ENCODE measurements at places on chromosomes 6 and 20.

- DNase-seq, result no peak
Measured at GRCh38 chr6:142872376-142872775, 72.6 kb downstream of the HIVEP2 start.

GRCh38 chr6:2047855-2048254, 197.6 kb downstream of the GMDS start:
- no peak for DNase-seq

GRCh38 chr6:6230286-6230685, 90.2 kb downstream of the F13A1 start:
- DNase-seq, result no peak

GRCh38 chr6:158708239-158708638, 58.4 kb downstream of the SYTL3 start:
- peak; percentile 79 for DNase-seq

GRCh38 chr6:27452496-27452897, 20.4 kb downstream of the ZNF184 start:
- DNase-seq, result no peak

GRCh38 chr6:37785663-37786270, 33.8 kb upstream of the ZFAND3 start:
- no peak for DNase-seq

GRCh38 chr6:27495386-27496135, 22.7 kb upstream of the ZNF184 start:
- peak; percentile 55 for DNase-seq

GRCh38 chr20:41443691-41444090, 77.1 kb upstream of the EMILIN3 start:
- DNase-seq, result no peak

- DNase-seq, result no peak
Measured at GRCh38 chr6:44431118-44431725, 43.7 kb downstream of the CDC5L start.

DNA sequence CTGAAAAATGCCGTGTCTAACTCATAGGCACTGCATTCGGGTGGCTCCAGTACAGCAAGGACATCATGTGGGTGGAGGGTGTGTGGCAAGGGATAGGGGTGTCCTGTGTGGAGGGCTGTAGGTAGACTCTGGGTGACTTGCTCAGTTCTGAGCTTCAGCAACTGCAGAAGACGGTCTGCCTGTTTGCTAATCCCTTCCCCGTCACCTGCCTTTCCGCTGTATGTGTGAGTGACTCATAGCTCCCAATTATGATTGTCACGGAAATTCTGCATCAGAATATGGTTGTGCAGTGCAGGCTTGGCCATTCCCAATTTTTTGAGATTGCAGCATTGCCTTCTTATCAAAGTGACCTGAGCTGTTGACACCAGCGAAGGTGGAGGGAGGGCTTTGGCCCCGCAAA, 174.3 kb downstream of the CDH4 start:
- DNase-seq, result no peak

DNA sequence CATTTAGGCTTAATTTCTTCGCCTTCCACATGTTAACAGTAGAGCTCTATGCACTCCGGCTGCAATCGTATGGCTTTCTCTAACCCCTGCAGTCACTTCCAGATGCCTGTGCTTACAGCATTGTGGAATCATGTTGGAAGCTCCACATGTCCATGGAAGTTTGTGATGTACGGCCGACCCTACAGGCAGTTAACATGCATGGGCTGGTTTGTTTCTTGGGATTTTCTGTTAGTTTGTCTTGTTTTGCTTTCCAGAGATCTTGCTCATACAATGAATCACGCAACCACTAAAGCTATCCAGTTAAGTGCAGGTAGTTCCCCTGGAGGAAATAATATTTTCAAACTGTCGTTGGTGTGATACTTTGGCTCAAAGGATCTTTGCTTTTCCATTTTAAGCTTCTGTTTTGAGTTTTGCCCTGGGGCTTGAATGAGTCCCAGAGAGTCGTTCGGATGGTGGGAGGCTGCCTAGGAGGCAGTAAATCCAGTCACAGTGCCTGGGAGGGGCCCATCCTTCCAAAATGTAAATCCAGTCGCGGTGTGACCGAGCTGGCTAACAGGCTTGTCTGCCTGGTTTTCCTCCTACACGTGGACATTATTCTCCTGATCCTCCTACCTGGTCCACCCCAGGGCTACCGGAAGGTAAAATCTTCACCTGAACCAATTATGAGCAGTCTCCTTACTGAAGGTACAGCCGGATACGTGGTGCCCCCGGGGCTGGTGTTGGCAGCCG, 225.9 kb downstream of the SMOC2 start:
- DNase-seq, result no peak

GRCh38 chr6:46220352-46221221, 49.8 kb upstream of the ENPP5 start:
- no peak for DNase-seq

DNA sequence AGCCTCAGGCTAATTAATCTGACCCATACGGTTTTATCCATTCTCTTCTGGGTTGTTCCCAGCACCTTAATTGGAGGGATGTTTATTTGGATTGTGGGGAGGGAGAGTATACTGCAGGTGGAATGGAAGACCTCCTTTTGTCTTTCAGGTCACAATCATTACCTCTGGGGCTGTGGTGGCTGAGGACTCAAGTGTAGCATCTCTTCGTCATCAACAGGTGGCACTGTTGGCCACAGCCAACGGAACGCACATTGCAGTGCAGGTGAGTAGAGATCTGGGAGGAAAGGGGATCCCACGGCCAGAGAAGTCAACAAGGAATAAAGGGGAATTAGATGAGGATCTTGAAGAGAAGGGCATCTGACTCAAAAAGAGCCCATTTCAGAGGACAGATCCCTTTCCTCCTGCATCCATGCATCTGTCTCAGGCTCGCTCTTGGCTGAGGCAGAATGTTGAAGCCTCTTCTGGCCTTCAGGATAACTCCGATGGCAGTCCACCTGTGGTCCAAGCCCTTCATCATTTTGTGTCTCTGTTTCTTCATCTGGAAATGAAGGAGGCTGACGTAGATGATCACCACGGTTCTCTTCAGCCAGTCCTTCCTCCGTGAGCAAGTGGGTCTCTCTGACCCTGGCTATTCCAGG, 3.2 kb upstream of the DEF6 start:
- peak; percentile 46 for DNase-seq

- DNase-seq, result no peak
Measured at GRCh38 chr6:121608270-121608669, 172.8 kb downstream of the GJA1 start.

DNA sequence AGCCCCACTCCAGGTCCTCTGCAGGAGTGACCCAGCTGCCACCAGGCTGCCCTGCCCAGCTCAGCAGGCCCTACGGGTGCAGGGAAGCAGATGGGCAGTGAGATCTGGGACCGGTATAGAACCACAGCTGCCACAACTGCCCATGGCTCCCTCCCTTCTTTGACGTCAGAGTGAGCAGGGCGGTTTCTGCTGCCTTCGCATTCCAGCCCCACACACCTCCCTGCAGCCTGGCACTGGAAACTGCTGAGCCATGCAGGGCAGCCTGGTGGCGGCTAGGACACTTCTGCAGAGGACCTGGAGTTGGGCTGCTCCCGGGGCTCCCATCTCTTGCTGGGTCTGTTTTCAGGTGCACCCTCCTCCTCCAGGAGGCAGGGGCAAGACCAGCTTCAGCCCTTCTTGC, 101.6 kb upstream of the CD93 start:
- DNase-seq, result no peak

DNA sequence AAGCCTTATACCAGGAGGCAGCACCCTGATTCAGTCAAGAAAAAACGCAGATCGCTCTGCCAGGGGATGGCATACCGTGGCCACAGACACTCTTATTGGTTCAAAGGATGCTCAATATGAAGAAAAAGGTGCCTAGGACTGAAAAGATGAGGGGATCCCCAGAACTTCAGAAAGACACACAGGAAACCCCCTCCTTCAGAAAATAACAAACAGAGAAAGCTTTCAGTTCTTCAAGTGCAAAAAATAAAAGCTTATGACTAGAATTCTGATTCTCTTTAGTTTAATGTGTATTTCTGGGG, 17.7 kb upstream of the MYB start:
- no peak for DNase-seq

GRCh38 chr6:75128878-75129570, 76.8 kb downstream of the COL12A1 start:
- no peak for DNase-seq

DNA sequence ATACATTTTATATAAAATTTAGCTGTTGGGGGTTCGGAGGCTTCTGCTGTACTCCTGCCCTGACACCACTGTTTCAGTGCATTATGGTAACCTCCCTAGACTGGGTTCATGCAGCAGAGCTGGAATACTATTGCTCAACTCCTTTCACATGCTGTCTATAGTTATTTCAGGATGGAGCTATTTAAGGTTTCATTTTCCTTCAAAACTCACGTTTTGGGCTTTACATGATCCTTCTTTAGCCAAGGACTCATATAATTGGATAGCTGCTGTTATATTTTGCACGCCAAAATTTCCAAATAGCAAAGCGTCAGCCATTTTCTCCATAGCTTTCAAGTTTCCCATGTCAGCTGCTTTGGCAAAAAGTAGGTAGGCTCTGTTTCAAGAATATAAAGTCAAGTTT, 76.8 kb downstream of the SEL1L2 start:
- DNase-seq, result no peak

All from left ventricle myocardium superior (tissue), 1 donor.